ENCODE measurements at places on chromosomes 12 and 14.

- DNase-seq, result no peak
These were observed 23.6 kb downstream of the NR1H4 start for GRCh38 chr12:100497105-100497795.

DNA sequence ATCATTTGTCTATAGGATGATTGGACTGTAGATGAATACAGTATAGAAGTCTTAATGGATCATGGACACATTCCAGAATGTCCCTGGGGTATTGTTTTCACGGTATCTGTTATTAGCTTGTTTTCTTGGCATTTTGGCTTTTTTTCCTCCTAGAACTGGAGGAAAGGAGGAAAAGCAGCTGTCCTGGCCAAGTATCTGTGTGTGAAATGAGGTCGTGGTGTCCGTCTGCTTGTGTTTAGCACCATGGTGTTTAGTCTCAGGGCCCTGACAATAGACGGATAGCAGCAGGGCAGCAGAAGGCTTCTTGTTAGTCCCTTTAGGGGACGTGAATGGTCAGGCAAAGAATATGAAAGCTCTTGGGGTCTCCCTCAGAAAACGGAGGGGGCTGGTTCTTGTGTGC, 21.2 kb downstream of the FGF6 start:
- no peak for DNase-seq

- DNase-seq, result no peak
These were observed 3.4 kb upstream of the TRAFD1 start for GRCh38 chr12:112121780-112122565.

- no peak for DNase-seq
These were observed 83.3 kb downstream of the PUS7L start for GRCh38 chr12:43675048-43675904.

- no peak for DNase-seq
These were observed 85.8 kb upstream of the DYRK2 start for GRCh38 chr12:67562513-67563287.

- no peak for DNase-seq
These were observed 72.7 kb downstream of the TPH2 start for GRCh38 chr12:72011374-72011773.

- DNase-seq, result no peak
These were observed 43.0 kb upstream of the CTDSP2 start for GRCh38 chr12:57889500-57889989.

GRCh38 chr12:13038491-13039161, 5.6 kb upstream of the FAM234B start:
- peak; percentile 18 for DNase-seq

- no peak for DNase-seq
These were observed 110.2 kb downstream of the KIF21A start for GRCh38 chr12:39332661-39333175.

GRCh38 chr12:114750917-114751316, 66.9 kb upstream of the TBX3 start:
- DNase-seq, result no peak

DNA sequence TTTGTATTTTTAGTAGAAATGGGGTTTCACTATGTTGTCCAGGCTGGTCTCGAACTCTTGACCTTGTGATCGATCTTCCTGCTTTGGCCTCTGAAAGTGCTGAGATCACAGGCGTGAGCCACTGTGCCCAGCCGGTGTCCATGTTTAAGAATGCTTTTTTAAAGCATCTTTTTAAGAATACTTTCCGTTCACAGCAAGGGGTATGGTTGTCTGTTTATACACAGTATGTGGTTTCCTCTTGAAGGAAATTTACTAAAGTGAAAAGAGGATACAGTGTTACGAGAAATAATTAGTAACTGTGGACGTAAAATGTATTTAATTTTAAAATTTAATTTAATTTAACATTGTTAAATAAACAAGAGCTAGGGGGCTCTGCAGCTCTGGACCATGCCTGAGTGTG, 73.4 kb downstream of the GSC start:
- DNase-seq, result no peak

- DNase-seq, result no peak
These were observed 144.4 kb downstream of the AKAP6 start for GRCh38 chr14:32473464-32473855.

DNA sequence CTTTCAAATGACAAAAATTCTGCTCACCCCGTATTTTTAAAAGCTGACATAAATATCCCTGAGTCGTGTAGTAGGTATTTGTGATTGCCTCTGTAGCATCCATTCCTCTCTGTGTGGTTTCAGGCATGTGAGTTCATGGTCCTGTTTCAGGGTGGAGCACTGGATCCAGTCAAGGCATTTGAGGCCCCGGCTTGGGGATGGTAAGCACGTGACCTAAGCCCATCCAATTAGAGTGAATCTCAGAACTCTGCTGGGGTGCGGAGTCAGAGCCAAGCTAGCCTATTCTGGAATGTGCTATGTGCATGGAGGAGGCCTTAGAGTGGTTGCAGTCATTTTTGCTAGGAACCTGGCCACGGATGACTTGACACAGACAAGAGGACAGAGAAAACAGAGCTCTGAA, 4.3 kb upstream of the CSRP2 start:
- DNase-seq, result peak; percentile 16

DNA sequence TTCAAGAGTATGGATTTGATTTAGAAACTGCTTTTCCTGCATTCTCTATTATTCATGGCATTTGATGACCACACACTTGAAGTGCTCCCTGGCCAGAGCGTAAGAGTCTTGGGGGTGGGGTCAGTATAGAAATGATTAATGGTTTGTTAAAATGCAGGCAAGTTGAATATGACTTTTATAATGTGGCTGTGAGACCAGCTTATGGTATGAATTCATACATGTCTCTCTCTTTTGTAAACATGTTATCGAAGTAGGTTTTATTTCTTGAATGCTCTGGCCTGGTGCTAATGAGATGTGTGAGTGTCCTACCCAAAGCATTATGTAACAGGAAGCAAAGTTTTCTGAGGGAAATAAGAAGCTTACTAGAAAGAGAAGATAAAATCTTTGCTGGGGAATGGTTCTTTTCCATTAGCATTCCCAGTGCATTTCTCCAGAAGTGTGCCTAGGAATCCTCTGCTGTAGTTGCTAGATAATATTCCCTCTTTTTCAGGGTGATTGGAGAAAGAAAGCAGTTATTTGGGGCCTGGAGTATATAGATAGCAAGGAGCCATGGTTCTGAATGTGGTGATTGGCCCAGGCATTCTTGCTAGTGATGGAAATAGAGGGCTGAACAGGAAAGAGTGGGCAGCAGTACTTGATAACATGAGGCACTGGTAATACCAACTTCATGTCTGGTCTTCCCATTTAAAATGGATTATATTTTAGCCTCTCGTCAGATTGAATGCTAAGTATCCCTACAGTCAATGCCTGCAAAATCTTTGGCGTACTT, 289.7 kb downstream of the RAD51B start:
- DNase-seq, result no peak

- DNase-seq, result no peak
These were observed 16.9 kb downstream of the TMEM117 start for GRCh38 chr12:43852744-43853143.

DNA sequence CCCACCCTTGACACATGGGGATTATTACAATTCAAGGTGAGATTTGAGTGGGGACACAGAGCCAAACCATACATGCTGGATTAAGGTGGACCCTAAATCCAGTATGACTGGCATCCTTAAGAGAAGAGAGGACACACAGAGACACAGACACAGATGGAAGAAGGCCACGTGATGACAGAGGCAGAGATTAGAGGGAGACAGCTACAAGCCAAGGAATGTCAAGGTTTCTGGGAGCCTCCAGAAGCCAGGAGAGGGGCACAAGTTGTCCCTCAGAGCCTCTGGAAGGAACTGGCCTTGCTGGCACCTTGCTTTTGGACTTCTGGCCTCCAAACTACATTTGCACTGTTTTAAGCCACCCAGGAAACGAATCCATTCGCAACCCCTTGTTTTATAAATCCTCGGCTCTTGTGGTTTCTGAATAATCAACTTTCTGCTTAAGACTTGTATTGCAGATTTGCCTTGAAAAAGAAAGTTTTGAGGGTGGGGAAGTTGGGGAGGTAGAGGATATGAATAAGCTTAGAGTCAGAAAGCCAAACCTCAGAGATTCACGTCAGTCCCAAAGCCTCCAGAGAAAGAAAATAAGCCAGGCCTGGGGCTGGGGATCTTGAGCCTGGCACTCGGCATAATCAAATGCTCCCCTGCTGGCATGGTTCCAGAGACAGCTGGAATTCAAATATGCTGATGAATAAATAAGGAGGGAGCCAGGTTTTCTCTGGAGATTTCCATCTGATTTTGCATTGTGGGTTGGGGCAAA, 224.2 kb upstream of the PWP1 start:
- peak; percentile 11 for DNase-seq

GRCh38 chr12:9736936-9737705, 4.2 kb upstream of the CLECL1 start:
- DNase-seq, result no peak

DNA sequence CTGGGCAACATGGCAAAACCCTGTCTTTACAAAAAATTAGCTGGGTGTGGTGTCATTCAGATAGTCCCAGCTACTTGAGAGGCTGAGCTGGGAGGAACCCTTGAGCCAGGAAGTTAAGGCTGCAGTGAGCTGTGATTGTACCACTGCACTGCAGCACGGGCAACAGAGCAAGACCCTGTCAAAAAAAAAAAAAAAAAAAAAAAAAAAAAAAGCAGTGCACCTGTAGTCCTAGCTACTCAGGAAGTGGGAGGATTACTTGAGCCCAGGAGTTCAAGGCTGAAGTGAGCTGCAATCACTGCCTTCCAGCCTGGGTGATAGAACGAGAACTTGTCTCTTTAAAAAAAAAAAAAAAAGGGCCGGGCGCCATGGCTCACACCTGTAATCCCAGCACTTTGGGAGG, 5.6 kb downstream of the REM2 start:
- DNase-seq, result no peak

DNA sequence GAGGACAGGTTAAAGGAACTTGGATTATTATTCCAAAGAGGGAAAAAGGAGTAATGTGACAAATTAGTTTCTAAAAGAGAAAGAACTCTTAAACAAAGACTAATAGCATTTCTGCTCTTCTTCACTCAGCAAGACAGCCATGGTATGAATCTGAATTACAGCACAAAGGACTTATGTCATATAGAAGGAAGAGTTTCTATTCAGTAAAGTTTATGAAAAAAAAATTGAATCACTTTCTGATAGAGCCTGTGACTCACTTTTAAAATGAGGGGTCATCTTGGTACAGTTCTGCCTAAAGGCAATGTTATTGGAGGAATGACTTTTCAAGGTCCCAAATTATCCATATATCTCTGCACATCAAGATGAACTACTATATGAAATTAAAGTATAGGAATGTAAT, 101.7 kb downstream of the DUSP6 start:
- peak; percentile 3 for DNase-seq

- no peak for DNase-seq
These were observed 65.3 kb downstream of the MAP1LC3B2 start for GRCh38 chr12:116624516-116624915.

DNA sequence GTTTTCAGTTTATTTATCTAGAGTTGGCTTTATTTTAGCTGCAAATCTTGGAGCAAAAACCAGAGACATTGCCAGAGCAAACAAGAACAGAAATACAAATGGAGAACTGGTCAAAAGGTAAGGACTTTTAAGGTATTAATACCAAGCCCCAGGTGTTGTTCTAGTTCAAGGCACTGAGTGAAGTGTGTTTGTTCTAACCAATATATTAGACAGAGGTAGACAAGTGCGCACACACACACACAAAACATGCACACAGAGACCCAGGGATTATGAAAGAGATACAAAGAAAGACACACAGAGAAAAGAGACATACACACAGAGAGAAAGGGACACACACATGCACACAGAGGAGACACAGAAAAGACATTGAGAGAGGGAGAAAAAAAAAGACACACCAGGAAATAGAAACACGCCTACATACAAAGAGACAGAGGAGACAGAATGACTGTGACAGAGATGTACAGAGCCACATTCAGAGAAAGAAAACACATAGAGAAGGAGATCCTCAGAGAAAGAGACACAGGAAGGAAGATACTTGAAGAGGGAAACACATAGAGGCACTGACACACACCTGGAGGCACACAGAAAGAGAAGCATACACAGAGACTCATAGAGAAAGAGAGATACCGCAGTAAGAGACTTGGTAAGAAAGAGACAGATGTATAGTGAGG, 50.2 kb downstream of the MIPOL1 start:
- no peak for DNase-seq

DNA sequence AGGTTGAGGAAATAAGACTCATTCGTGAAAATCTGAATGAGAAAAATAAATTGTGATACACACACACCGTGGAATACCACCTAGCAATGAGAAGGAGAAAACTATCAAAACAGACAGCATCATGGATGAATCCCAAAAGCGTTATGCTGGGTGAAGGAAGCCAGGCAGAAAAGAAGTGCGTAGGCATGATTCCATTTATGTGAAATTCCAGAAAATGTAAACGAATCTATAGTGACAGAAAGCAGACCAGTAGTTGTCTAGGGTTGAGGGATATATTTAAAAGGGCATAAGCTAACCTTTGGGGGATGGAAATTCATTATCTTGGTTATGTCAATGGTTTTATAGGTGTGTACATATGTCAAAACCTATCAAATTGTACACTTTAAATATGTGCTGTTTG, 42.5 kb upstream of the ANO2 start:
- no peak for DNase-seq

DNA sequence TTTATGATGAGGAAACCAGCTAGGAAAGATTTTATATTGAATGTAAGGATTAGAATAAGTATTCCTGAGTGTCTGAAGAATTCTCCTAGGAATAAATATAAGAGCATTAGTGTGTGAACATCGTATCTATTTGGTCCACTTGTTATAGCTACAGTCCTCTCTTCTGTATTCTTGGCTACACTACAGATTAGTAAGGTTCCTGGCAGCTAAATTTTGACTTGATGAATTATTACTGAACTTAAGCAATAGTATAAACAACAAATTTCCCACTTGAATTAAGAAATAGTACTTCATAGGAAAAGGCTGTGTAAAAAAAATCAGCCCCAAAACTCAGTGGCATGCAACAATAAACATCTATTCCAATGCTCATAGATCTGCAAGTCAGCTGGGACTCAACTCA, 138.4 kb upstream of the G2E3 start:
- DNase-seq, result no peak

DNA sequence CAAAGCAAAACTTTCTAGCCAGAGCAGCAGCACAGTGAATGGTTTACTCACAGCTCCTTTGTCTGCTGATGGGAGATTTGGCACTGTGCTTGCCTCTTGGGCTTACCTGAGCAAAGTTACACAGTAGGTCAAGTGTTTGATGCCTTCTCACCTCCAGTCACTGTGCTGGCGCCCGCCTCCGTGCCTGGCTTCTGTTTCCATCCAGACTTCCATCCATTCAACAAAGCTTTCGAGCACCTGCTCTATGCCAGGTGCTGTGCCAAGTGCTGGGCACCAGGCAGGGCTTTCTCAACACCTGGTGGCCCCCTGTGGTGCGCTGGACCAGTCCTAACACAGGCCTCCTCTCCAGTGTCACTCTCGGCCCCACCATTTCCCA, 199.2 kb upstream of the EEA1 start:
- no peak for DNase-seq

GRCh38 chr12:79847417-79847816, 87.5 kb downstream of the PPP1R12A start:
- no peak for DNase-seq

Measured in RKO (cell line).